ENCODE measurements at places on chromosomes 13 and 19. TPM values are rescaled to one million over a fixed set of nuclear protein-coding genes. Genes with fewer than 3 reads are reported as not detected.
A peak's percentile ranks its signal among the peaks of the same experiment; 100 is the strongest.

ZNF331 gene
- total RNA-seq = 22.3 TPM

DNA sequence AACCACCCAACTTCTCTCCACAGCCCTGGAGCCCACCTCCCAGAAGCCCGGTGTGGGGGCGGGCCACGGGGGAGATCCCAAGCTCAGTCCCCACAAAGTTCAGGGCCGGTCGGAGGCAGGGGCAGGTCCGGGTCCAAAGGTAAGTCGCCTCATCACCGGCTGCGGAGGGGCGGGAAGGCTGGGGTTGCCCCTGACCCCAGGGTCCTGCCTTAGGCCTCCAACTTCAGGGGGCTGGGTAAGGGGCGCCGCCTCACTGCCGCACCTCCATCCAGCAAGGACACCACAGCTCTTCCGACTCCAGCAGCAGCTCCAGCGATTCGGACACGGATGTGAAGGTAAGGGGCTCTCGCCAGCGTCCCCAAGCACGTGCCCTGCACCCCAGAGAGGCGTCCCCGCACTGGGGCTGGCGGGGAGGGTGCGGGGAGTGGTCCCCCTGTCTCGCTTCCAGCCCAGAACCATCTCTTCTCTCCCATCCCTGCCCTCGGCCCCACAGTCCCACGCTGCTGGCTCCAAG lies 358 bp downstream of the C19orf33 start:
- DNase-seq = no peak

DNA sequence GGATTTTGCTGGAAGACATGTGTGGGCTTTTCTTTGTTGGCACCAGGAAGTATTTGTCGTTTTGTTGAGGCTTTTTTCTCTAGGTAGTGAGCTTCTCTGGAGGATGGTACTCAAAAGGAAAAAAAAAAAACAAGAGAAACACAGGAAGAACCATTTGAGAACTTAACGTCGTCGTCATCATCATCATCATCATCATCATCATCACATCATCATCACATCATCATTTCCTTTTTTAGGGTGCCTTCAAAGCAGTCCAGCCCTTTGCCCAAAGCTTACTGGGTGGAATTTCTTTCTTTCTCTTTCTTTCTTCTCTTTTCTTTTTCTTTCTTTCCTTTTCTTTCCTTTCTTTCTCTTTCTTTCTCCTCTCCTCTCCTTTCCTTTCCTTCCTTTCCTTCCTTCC lies 2.2 kb upstream of the AMER2 start:
- DNase-seq = no peak

- DNase-seq = no peak
Measured at GRCh38 chr19:19559931-19560330, 21.9 kb downstream of the CILP2 start.

GRCh38 chr13:32023698-32024097 lies 7.9 kb upstream of the FRY start:
- DNase-seq = no peak

DNA sequence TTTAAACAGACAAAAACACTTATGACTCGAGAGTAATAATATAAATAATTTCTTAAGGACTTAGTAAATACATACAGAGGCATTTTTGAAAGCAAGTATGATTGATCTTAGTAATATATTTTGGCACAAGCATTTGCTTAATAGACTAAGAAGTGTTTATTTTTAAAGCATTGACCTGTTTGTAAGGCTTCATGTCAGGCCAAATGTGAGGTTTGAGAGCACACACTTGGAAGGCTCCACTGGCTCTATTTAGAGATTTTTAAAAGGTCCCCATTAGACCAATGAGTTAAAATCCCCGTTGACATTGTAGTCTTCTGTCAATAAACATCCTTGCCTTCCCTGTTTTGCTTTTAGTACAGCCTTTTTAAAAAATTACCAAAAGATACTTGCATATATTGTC lies 50.4 kb downstream of the ATP8A2 start:
- no peak for DNase-seq

KLF1 gene
- total RNA-seq = not detected

DNA sequence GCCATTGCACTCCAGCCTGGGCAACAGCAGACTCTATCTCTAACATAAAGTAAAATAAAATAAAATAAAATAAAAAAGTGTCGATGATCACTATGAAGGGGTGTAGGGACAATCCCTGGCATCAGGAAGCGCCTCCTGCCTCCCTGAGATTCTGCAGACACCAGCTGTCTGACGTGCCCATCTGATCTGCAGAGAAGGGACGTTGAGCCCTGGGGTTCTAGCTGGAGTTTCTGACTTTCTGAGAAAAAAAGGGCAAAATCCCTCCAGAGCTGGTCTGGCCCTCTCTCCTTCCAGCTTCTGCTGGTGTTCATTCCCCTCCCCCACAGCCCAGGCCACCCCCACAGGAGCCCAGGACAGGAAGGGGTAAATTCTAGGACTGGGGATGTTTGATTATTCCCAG lies 2.4 kb upstream of the ADGRE5 start:
- no peak for DNase-seq

GRCh38 chr19:9850235-9850959 lies 15.3 kb downstream of the PIN1 start:
- no peak for DNase-seq

HIPK4 gene
- 0.09 TPM for total RNA-seq

NOTCH3 gene
- total RNA-seq = 92.3 TPM

ATXN8OS gene
- not detected for total RNA-seq

ZNF99 gene
- total RNA-seq = 0.25 TPM

DNA sequence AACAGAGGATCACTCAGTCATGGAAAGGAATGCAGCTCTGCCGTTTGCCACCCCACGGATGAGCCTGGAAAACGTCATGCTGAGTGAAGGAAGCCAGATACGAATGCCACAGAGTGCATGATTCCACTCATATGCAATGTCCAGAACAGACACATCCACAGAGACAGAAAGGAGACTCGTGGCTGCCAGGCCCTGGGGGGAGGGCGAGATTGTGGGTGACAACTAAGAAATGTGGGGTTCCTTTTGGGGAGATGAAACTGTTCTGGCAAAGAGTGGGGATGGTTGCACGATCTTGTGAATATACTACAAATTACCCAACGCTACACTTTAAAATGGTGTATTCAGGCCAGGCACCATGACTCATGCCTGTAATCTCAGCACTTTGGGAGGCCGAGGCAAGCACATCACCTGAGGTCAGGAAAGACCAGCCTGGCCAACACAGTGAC lies 27.2 kb upstream of the NAPA start:
- no peak for DNase-seq

GRCh38 chr19:43751466-43752220 lies 3.1 kb downstream of the SMG9 start:
- no peak for DNase-seq

GRCh38 chr13:112576191-112576590 lies 11.8 kb downstream of the TUBGCP3 start:
- DNase-seq = no peak

B3GNT3 gene
- 36.2 TPM for total RNA-seq

DNA sequence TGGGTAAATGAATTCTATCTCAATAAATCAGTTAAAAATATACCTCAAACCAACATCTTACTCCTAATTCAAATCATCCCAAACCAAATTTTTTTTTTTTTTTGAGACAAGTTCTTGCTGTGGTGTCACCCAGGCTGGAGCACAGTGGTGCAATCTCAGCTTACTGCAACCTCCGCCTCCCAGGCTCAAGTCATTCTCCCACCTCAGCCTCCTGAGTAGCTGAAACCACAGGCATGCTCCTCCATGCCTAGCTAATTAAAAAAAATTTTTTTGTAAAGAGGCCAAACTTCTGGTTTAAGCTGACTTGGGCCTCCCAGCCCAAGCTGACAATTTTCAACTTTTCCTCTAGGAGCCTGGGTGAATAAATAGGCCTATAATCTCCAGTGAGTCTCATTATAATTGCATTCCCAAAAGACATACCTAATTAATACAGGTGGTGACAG lies 22.1 kb upstream of the OLFM2 start:
- DNase-seq = no peak

SBSN gene
- total RNA-seq = not detected

GRCh38 chr19:6253954-6254733 lies 25.6 kb downstream of the MLLT1 start:
- DNase-seq = no peak

DNA sequence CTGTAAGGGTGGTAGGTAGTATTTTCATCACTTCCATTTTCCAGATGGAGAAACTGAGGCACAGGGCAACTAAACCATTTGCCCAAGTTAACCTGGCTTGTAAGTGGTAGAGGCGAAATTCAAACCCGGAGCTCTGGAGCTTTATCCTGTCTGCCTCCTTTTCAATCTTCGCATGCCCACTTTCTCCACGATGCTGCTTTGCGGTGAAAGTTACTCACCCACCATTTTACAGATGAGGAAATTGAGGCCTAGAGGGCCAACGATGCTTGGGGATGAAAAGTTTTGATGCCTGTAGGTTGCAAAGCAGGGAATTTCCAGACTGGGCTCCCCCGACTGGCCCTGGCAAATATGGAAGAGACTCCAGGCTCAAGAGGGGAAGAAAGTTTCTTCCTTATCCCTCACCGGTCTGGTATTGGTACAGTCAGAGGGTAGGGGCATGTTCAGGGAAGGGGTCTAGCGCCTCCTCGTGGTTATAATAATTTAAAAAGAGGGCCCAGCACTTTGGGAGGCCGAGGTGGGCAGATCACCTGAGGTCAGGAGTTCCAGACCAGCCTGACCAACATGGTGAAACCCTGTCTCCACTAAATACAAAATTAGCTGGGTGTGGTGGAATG lies 1.9 kb upstream of the SH2D3A start:
- no peak for DNase-seq

ZFP82 gene
- 7.9 TPM for total RNA-seq

ZNF382 gene
- 11.0 TPM for total RNA-seq

DNA sequence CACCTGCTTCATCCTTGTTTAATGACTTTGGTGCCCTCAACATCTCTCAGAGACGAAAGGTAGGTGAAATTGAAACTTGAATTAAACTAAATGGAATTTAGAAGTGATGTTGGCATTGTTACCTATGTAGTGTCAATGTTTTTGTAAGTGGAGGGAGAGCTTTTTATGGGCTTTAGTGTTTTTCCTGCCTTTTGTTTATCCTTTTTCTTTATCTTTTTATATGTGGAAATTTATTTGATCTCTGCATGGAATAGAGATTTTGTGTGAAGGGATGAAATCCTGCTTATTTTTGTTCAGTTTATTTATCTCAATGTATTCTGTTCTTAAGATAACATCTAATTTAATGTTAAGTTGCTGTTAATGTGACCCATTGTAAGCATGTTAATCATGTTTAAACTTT lies 39.5 kb downstream of the PAN3 start:
- DNase-seq = no peak

GRCh38 chr13:71634182-71634581 lies 232.8 kb downstream of the DACH1 start:
- no peak for DNase-seq

- DNase-seq = no peak
Measured at GRCh38 chr13:20778311-20778710, 4.5 kb upstream of the EEF1AKMT1 start.

DNA sequence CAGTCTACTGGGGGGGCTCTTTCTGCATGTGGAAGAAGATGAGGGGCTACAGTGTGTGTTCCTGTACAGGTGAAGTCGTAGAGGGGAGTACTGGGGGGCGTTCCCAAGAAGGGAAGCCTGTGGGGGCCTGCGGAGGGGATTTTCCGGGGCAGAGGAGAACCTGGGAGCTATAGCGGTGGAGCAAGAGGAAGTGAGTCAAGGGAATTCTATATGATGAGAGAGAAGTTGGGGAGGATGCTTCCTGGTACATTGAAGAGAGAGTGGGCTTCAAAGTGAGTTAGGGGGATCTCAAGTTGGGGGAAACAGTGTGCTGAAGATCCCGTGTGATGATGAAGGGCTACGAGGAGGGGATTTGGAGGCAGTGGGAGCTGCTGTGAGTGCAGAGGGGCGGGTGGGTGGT lies 1.9 kb upstream of the CACNG8 start:
- no peak for DNase-seq

GRCh38 chr19:27794494-27795042 lies 1418.4 kb downstream of the UQCRFS1 start:
- peak; percentile 42 for DNase-seq

ZNF700 gene
- 20.9 TPM for total RNA-seq

- DNase-seq = peak; percentile 28
Measured at GRCh38 chr19:35264268-35265125, 4.3 kb upstream of the USF2 start.

GRCh38 chr19:12786952-12787351 lies 4.3 kb upstream of the JUNB start:
- no peak for DNase-seq
